ENCODE measurements at places on chromosomes 6 and 20.
A peak's percentile ranks its signal among the peaks of the same experiment; 100 is the strongest.

GRCh38 chr6:37282371-37282770 lies 24.4 kb upstream of the TMEM217 start:
- no peak for DNase-seq

GRCh38 chr20:24425523-24426135 lies 43.8 kb upstream of the SYNDIG1 start:
- no peak for DNase-seq

DNA sequence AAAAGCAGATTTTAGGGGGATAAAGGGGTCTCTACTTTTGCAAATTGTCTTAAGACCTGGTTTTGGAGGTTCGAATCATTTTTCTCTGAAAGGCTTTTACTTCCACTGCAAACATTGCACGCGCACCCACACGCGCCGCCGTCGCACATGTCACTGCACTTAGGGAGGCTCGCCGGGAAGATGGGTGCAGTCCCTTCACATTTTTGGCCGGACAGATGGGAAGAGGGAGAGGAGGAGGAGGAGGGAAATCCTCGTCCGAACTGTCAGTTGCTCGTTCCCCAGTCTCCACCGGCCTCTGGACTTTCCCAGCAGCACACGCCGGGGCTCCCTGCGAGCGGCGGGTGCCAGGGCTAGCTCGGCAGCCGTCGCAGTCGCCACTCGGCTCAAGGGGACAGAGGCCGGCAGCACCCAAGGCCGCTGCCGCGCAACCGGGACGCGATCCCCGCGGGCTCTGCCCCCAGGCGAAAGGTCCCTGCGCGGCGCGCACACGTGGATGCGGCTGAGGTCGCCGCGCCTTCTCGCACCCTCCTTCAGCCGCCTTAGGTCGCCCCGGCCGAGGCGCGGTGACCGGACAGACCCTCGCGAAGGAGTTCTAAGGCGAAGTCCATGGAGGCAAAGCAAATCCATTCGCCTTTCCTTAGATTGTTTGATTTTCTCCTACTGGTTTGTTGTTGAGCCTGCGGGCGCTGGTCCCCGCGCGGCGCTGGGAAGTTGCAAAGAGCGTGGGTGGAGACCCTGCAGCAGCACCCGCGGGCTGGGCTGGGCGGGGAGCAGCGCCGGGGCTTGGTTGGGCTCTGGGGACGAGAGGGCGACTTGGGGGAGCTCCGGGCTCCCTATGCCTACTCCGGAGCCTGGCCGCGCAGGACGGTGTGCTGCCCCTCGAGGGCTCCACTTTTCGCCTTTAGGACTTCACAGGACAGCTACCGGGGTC lies 1.2 kb downstream of the MYB start:
- DNase-seq: no peak

DNA sequence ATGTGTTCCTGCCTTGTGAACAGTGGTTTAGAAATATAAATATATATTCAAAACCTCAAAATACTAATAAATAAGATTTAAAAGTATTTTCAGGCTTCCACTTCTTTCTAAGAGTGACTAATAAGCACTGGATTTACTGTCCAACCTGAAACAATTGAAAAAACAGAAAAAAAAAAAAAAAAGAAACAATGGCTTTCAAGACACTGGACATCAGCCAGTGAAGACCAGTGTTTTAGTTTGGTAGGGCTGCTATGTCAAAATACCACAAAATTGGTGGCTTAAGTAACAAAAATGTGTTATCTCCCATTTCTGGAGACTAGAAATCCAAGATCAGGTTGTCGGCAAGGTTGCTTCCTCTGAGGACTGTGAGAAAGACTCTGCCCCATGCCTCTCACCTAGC lies 101.4 kb upstream of the PDE7B start:
- DNase-seq: no peak

DNA sequence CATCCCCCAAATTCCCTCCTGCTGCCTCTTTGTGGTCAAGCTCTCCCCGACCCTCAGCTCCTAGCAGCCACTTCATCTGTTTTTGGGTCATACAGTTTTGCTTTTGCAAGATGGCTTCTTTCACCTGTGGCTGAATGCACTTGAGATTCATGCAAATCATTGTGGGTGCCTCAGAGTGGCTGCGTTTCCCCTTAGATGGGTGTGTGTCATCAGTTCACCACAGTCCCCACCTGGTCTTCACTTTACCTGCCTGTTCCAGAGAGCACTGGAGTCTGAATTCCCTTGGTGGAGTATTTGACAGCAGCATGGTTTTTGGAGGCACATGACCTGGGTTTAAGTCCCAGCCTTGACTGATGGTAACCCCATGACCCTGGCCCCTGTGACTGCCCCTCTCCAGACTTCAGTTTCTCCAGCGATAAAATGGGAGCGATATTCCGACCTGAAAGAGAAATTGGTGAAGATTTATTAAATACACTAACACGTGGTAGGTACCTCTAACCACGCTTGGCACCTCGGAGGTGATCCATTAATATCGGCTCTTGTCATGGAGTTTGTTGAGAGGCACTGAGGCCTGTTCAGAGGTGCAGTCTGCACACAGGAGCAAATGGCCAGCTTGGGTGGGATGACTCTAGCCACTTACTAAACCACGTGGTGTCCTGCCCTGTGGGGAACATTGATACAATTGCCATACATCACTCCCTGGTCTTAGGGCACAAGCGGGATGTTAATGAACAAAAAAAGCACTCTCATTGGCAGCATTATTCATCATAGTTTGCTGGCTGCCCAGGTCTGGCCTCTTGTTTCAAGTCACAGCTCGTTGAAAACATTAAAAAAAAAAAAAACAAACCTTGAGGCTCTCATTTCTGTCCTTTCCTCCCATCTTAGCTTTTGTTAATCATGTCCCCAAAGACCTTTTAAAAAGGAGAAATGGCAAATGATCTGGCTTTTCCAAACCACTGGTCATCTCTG lies 167.2 kb upstream of the KCNG1 start:
- DNase-seq: no peak

GRCh38 chr20:17587148-17587547 lies 17.3 kb downstream of the DSTN start:
- DNase-seq: no peak

DNA sequence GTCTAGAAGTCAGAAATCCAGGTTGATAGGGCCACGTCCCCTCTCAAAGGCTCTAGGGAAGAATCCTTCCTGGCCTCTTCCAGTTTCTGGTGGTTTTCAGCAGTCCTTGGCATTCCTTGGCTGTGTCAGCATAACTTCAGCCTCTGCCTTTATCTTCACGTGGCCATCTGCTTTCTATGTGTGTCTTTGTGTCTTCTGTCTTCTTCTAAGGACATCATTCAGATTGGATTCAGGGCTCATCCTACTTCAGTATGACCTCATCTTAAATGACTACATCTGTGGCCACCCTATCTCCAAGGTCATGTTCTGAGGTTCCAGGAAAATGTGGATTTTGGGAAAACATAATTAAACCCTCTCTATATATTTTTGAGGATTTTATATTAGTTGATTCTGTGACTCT lies 23.0 kb downstream of the C6orf89 start:
- DNase-seq: no peak

- DNase-seq: peak; percentile 7
Observed at GRCh38 chr6:43997345-43997677, 129.9 kb downstream of the MRPL14 start.

DNA sequence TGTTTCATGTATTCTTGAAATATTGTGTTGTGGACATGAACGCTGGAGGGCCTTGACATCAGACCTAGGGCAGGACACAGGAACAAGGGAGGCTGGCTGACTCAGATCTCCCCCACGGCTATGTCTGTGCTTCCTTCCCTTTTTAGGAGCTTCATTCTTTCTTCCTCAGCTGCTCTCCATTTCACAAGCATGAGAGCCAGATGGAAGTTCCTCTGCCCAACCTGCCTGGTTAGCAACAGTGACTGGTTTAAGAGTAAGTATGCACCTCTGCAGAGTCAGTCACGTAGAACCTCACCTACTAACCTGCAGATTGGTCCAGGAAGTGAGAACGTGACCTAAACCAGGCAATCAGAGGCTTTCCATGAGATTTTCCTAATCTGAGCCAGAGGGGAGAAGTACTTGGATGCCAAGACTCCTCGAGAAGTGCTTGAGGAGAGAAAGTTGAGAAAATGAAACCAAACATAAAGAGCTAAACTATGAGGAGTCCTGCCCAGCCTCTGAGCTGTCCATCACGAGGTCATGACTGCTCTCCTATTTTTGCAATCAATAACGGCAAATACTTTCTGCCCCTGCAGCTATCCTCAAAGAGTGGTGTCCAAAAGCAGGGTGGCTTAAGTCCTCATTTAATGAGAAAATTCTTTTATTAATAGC lies 465.2 kb upstream of the CITED2 start:
- peak; percentile 52 for DNase-seq

- no peak for DNase-seq
Observed at GRCh38 chr20:48224533-48225050, 439.3 kb upstream of the SULF2 start.

DNA sequence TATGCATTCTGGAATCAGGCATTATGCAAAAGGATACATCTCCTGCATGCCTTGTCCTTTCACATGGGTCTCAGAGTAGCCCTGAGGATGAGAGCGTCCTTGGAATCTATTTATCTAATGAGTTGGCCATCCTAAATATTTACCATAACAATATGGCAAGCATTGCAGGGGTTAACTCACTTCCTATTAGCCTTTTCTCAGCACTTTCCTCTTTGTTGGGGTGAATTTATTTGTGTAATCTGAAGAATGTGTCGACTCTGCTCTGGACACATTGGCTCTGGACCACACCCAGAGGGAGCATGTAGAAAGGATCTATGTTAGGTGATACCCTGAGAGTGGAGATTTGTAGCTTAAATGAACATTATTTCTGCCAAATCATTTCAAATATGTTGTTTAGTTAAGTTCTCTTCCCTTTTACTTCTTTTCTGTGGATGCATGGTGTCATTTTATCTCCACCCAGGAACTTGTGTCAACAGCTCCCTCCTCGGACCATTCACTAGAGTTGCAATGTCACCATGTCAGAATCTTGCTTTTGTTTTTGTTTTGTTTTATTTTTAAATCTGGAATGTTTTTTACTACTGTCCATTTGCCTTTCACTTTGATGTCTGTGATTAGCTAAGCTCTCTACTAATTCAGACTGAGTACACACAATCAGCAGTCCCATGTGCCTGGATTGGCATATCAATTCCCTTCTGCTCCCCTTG lies 757.0 kb upstream of the MMS22L start:
- no peak for DNase-seq
